ENCODE measurements at places on chromosomes 13 and 19.

- no peak for DNase-seq
Measured at GRCh38 chr13:23321535-23322241, 111.8 kb downstream of the SACS start.

DNA sequence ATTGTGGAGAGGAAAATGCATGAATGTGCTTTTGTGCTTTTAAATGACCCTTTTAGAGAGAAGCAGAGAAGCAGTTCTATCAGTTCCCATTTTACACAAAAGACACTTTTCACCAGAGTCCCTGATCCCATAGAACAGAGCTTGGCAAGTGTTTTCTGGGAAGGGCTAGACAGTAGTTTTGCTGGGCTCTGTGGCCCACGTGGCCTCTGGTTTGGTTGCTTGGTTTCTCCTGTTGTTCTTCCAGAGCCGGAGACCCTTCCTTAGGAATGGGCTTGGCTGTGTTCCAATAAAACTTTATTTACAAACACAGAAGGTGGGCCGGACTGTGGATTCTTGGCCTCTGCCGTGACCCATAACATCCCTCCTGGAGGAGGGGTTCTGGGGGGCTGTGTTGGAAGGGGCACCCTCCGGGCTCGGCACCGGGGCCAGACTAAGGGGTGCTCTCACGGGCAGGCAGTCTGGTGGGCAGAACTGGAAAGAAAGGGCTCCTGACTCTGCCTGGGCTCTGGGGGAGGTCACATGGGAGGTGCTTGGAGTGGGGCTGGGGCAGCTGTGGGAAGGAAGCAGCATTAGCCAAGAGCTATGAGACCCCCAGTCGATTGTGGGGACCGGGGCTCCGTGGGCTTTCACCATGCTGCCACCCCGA is 3.2 kb downstream of the SPPL2B start:
- DNase-seq: no peak

GRCh38 chr13:97108530-97108900 is 113.6 kb upstream of the MBNL2 start:
- DNase-seq: no peak

GRCh38 chr19:50486823-50487515 is 10.3 kb upstream of the GARIN5A start:
- DNase-seq: no peak

DNA sequence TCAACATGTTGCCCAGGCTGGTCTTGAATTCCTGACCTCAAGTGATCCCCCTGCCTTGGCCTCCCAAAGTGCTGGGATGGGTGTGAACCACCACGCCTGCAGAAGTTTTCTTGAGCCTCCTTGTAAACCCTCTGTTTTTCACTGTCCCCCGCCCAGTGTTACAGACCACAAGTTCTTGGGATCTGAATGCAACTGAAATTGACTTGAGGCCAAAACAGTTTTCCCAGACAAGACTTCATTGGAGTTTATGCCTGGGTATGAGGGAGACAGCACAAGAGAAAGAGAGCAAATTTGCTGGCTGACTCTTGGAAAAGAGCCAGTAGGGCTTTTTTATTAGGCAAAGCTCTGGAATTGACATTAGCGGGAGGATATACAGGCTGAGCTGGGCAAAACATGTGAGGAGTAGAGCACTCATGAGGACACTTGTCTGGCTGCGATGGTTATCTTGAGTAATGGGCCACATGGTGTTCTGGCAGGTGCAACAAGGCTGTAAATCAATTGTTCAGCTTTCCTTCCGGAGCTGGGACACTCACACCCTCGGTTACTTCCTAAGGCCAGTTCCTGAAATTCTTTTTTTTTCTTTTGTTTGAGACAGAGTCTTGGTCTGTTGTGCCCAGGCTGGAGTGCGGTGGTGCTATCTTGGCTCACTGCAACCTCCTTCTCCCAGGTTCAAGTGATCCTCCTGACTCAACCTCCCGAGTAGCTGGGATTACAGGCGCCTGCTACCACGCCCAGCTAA is 12.7 kb upstream of the HNRNPL start:
- DNase-seq: no peak

GRCh38 chr19:39310558-39311311 is 9.9 kb downstream of the LRFN1 start:
- no peak for DNase-seq

DNA sequence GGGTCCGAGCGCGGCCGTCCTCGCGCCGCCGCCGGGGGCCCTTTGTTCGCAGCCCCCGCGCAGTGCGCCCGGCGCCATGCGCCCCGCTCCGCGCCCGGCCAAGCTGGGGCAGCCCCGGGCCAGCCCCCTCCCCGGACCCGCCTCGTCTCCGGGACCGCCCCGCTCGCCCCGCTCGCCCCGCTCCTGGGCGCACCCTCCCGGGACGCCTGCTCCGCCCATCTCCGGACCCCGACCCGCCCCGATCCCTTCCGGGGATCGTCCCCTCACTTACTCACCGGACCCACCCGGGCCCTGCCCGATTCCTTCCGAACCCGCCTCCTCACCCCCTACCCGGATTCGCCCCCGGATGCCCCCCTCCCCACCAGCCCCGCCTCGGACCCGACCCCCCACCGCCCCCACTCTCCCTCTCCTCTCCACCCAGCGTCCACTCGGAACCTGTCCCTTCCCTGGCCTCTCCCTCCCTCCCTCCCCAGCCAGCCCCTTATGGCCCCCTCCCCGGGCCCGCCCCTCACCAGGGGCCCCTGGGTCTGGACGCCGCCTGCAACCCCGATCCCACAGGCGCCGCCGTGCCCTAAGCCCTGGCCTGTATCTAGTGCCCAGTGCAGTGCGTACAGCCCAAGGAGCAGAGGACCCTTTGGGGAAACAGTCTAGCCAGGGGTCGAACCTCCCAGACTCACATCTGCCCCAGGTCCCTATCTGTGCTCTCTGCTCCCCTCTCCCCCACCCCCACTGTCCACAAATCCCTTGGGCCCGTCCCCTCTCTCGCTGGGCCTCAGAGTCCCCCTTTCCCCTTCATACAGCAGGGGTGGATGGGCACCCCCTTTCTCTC is at the start of gene CPAMD8:
TSS of gene CPAMD8 (minus strand) at position 105 of the 829 bp plus-strand sequence. CDS start 168 bp downstream, outside the sequence.
- no peak for DNase-seq

DNA sequence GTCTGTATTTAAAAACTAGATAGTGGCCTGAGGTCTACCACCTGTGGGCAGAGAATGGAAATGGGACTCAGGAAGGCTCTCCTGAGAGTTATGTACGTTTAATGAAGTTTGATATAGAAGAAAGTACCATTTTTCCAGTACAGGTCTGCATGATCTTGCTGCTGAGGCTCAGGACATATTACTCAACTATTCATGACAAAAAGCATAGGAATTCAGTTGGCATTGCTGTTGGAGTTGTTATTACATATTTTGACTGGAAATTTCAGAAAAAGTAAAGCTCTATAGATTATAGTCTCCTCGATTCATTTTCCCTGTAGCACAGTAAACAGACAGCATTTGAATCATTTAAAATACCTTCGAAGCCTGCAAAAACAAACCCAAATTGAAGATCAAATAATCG is 469.8 kb downstream of the DCT start:
- DNase-seq: no peak

GRCh38 chr19:347946-348861 is 3.6 kb upstream of the MIER2 start:
- no peak for DNase-seq

DNA sequence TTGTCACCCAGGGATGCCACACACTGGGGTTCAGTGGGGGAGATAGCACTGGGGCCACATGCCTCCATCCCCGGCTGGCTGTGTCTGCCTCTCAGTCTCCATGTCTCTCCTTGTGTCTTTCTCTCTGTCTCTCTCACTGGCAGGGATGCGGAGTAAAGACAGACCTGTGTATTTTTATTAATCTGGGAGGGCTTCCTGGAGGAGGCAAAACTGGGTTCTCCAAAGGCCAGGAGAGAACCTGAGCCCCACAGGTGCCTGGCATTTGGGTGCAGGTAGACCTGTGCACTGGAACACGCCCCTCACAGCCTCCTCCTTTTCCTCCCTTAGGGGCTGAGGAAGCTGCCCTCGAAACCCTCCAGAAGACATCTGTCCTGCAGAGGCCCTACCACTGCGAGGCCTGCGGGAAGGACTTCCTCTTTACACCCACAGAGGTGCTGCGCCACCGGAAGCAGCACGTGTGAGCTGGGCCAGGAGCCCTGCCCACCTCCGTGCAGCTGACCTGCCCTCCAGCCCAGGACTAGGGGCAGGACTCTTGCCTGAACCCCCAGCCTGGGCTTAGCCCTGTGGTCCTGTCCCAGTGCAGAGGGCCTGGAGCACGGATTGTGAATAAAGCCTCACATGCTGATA is 32.7 kb downstream of the DHX34 start:
- DNase-seq: no peak

GRCh38 chr19:19232261-19232721 is 20.5 kb downstream of the NCAN start:
- DNase-seq: no peak

DNA sequence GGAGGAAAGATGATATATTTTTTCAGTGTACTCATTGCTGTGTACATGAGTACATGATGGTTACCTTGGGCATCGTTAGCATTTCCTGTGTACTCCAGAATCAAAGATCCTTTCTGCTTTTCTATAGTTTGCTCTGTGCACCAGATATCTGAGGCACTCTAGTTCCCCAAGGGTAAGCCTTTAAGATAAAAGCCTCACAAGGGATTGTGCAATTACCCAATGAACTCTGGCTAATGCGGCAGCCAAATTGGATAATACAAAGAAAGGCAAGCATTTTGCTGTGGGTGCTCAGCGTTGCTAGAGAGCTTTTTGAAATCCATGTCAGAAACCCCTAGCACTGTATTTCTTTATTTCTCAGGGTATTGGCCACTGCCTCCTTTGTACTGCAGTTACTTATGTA is 2.9 kb downstream of the CYSLTR2 start:
- DNase-seq: no peak

- no peak for DNase-seq
Measured at GRCh38 chr13:77725071-77725470, 27.6 kb downstream of the SLAIN1 start.

DNA sequence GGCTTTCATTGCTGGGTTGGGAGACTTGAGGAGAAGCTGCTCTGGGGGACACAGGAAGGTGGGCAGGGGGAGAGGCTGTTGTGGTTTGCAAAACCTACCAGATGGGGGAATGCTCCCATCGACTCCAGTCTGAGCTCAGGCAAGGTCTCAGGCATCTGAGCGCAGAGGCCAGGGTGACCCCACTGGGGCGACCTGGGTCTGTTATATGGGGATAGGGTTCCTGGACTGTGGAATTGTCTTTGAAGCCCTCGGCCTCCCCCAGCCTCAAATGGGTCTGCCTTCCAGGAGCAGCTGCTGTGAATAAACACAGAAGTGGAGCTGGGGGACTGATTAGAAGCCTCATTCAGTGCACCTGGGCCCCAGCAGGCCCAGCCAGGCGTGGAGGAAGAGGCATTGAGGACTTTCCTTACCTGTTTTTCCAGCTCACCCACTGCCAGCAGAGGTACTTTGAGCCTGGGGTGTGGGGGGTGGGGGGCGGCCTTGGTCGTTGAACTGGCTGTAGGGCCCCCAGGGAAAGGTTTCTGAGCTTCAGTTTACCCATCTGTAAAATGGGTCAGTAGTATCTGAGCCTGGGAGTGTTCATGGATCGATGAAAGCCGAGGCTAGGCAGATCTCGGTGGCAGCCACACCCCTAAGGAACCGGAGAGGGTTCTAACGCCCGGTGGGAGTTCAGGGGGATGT is 1.4 kb downstream of the CERS4 start:
- DNase-seq: no peak

- no peak for DNase-seq
Measured at GRCh38 chr19:5968431-5969373, 9.2 kb downstream of the RANBP3 start.

- DNase-seq: no peak
Measured at GRCh38 chr13:75217949-75218348, 264.0 kb downstream of the TBC1D4 start.

DNA sequence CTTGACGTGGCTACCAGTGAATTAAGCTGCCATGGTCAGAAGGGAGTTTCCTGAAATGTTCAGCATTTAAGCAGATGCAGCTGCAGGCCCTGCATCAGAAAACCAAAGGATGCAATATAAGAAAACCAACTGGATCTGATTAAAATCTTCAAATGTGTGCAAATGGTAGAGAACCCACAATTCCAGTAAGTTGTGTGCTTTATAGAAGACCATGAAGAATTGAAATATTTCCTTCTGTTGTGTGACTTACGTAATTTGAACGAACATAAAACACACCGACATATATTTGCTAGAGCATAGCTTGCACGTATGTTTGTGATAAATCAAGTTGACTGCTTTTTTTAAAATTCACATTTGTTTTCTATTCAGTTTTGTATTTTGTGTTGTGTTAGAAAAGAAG is 191.4 kb downstream of the COL4A1 start:
- DNase-seq: no peak

DNA sequence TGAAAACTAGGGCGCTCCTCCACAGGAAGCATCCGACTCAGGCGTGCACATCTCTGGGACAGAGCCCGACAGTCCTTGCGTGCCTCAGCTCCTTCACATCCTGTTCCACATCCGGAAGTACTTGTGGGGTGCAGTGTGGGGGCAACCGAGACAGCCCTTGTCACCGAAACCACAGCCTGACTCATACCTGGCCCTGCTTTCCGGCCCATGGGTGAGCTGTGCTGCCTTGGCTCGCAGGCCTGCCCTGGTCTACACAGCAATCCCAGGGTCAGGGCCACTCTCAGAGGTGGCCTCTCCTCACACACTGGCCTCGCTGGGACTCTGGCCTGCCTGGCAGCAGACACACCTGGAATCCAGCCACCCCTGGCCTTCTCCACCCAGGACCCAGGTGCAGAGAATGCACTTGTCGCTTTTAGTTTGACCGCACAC is 100.4 kb downstream of the STK24 start:
- DNase-seq: peak; percentile 81

DNA sequence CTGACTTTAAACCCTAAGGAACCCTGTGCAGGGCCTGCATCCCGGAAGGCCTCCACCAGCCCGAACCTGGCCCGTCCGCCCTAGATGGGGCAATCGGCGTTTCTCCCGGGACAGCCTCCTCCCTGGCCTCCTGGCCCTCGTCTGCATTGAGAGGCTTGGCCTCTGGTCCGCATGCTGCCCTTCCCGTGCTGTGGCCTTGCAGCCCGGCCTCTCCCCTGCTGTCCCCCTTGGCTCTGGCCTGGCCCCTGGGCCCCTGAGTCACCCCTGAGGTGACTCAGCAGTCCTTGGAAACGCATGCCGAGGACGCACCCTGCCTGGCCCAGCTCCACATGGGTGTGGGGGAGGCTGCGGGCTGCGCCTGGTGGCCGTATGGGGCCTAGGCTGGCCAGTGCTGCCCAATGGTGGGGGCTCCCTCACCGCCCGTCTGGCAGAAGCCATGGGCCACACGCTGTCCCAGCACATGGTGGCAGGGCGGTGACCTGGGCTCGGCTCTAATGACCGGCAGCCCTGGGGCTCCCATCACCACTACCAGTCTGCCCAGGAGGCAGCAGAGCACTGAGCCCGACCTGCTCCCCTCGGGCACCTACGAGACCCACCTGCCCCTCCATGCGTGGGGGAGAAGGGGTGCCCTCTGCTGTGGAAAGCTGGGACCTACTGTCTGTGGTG is 25.7 kb downstream of the SH3GL1 start:
- peak; percentile 37 for DNase-seq

- no peak for DNase-seq
Measured at GRCh38 chr19:43644181-43644580, 4.5 kb upstream of the CADM4 start.

GRCh38 chr19:30064348-30064699 is 122.3 kb downstream of the URI1 start:
- no peak for DNase-seq

- DNase-seq: no peak
Measured at GRCh38 chr19:55097864-55098715, 19.3 kb downstream of the PPP1R12C start.

- DNase-seq: no peak
Measured at GRCh38 chr13:87674247-87674738, 3.1 kb downstream of the SLITRK5 start.
